ENCODE measurements at places on chromosomes 1 and 21.

DNA sequence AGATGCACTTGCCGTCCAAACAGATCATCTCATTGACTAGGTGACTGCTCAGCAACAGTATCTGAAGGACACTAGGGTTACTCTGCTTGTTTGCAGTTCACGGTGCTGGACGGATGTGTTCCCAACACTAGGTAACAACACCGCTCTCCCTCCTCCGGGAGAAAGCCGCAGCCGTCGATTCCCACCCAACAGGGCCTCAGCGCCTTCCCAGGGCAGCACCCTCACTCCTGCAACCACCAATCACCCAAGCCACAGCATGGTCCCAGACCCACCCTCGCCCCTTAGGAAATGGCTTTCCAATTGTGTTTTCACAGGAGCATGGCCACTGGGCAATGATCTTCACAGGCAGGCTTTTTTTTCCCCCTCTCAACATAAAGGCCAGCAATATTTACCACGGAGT is 779 bp downstream of the TLR5 start:
- no peak for DNase-seq

GRCh38 chr1:49016030-49016977 is 239.6 kb upstream of the BEND5 start:
- DNase-seq = no peak

- DNase-seq = no peak
Observed at GRCh38 chr21:33949516-33950430, 34.2 kb upstream of the ATP5PO start.

DNA sequence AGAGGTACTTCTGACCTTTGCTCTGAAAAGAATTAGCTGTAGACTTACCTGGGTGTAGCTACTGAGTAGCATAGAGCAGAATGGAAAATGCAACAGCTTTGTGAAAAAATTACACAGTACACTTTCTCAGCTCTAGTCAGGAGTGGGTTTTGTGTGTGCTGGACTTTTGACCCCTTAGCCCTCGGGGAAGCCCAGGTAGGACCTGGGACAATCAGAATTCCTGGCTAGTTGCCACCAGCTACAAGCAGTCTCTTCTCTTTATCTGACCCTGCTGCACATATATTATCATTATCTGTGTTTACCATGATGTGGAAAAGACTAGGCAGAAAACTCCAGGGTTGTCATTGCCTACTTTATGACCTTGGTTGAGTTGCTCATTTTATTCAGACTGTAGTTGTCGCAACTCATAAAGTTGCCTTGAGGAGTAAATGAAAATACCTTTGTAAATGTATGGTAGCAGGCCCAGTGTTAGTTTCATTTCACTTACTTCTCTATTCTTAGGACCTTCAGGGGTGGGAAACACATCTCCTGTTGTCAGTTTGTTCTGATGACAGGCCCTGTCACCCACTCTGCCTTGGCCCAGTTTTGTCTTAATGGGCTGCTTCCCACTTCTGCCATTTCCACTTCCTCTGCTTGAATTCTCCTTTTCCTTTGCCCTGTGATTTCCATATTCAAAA is 5.4 kb downstream of the NEK7 start:
- no peak for DNase-seq

DNA sequence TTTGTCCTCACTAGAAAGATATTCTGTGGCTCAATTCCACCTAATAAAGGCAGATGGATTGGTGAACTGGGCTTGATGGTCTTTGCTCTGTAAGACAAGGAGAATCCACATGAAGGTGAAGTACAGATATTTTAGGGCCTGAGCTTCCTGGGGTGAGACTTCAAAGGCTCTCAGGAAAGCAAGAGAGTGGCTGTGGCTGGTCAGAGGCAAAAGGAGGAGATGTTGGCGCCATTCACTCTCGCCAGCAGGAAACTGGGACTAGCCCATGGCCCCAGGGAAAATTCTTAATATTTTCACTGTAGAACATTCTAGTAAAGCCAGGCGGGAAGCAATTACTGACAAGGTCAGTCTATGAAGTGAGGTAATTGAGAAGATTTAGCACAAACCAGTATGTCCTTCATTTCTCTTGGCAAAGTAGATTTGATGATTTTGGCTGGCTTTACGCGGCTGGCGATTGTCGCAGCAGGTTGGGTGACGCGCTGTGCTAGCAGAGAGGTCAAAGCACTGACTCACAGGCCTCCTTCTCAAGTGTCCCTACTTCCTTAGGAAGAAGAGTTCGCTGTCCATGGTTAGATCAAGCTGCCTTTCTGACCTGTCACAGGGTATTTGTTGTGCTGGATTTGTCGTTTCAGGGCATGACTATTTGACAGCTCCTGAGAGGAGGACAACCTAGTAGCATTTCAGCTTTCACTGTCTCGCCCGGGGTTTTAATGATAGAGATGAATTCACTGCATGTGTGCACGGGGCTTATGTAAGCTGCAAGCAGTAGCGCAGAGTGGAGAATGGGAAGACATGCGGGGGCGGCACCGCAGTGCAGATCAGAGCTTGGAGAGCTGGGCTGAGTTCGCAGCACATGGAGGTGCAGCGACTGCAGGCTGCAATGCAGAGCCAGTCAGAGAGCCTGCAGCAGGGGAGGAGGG is 32.7 kb downstream of the XCL1 start:
- DNase-seq = no peak

DNA sequence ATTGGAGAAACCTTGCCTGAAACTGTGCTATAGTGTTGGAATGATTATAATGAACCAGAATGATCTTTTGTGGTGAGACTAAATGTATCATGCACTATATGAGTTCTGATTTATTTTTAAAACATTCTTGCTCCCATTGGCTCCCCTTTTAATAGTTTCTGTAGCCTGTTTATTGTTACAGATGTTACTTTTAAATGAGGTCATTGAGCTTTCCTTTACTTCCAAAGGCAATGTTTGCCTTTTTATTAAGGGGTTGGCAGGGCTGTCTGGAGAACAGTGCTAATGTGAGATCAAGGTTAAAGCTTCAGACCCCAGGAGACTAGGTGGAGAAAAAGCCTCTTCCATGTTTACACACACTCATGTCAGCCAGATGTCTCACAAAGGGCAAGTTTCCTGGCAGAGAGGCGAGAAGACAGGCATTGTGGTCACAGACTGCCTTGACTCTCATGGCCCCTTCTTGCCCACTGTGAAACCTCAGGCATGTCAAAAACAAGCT is 120.6 kb upstream of the RAVER2 start:
- DNase-seq = no peak

DNA sequence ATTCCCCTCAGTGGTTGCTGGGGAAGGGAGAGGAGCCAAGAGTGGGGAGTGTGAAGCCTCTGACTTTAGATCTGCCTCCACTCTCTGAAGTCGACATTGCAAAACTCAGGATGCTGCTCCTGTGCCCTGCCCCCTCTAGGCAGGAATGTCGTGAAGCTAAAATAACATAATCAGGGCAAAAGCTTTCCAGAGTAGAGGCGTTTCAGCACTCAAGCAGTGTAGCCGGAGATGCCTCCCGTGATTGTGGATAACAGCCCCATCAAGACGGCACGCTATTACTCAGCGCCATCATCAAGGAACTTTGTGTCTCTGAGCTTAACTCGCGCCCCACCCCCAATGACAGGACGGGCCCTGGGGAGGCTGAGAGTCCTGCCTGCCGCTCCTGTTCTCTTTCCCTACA is 60.0 kb downstream of the FBXO2 start:
- no peak for DNase-seq

DNA sequence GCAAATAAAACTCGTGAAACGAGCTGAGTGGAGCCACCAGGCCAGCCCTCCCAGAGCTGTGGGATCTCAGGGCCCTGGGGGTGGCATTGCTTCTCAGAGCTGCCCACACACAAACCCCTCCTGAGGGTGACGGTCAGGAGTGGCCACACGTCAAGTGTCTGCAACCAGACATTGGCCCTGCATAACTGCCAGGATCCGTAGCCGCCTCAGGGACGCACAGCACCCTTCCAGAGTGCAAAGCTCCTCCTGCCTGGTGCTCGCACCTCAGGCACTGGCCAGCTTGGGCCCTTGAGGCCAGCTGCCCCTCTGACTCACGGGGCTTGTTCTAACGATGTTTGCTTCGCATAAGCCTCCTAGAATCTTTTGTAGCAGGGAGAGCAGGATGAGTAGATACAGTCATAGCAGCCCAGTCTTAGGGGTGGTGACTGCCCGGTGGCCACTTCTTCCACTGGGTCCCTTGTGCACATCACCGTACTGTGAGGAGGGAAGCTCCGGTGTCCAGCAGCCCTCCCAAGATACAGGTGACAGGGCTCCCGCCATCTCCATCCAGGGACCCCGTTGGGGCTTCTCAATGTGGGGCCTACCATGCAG is 5.0 kb downstream of the WNT3A start:
- no peak for DNase-seq

GRCh38 chr1:232162001-232162400 is 467.9 kb downstream of the SIPA1L2 start:
- DNase-seq = no peak

- no peak for DNase-seq
Observed at GRCh38 chr1:107459204-107459904, 318.5 kb downstream of the NTNG1 start.

- DNase-seq = no peak
Observed at GRCh38 chr1:208059409-208060001, 148.6 kb upstream of the CD34 start.

GRCh38 chr1:7845761-7846160 is 7.1 kb downstream of the UTS2 start:
- DNase-seq = no peak

DNA sequence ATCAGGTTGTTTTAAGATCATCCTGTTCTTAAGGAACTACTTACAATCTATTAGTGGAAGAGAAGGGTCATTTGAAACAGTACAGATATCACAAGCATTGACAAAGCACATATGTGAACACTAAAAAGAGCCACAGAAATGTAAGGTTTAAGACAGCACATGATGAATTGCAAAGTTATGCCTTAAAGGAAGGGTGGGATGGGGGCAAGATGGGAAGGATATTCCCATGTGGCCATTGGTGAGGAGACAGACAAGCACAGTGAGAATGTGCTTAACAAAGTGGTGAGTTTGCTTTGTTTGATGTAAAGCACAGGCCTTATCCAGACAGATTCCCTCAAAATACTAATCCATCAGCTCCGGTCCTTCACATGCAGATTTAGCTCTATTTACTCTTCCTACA is 151.6 kb upstream of the IVNS1ABP start:
- no peak for DNase-seq

DNA sequence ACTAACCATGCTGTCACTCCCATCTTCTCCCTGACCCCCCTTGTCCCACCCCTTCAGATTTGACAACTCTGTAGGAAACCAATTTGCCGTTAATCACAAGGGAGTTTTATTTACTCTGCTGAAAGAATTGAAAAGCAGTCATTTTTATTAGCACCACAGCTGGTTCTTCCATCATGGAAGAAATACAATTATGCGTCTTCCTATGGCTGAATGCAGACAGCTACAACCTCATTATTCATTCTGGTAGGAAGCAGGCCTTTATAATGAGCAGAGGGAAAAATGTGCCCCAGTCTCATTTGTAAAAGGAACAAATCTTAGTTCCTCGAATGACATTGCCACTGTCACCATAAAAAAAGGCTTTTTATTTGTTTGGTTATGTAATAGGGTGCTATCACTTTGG is 35.2 kb downstream of the JUN start:
- DNase-seq = no peak

- DNase-seq = no peak
Observed at GRCh38 chr1:248897412-248898337, 8.4 kb upstream of the PGBD2 start.

GRCh38 chr21:33059380-33059841 is 10.5 kb upstream of the OLIG1 start:
- DNase-seq = no peak

DNA sequence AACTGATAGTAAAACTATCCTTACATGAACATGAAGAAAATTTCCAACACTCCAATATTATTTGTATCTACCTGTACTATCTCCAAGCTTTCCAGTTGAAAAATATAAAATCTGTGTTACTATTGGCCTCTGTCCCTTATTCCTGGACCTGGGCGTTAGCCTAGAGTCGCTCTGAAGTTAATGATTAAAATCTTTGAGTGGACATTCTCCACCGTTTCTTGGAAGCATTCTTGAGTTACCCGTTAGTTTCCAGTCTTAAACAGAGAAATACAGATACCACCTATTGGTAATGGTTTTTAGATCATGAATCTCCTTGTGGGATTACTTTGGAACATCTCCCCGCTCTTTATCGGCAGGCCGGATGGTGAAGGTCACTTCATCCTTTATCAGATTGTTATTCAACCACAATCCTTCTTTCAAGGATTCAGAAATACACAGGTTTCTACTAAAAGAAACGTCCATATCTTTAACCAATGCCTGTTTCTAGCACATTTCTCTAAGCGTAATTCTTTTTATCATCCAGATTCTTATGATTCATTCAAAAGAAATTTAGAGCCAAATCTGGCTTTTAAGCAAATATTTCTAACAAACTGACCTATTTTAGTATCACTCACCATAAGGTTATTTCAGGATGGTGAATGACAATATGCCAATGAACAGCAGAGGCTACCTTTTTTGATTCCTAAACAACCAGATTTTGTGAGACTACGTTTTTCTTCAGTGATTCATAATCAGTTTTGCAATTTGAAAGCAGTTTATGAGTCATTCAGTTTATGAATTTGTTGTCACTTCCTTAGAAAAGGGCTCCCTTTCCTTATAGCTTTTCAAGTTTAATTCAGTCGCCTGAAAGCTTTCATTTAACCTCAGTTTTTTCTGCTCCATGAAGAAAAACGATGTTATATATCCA is 70.2 kb upstream of the ERRFI1 start:
- DNase-seq = no peak

GRCh38 chr1:17451731-17452130 is 12.3 kb upstream of the RCC2 start:
- no peak for DNase-seq

DNA sequence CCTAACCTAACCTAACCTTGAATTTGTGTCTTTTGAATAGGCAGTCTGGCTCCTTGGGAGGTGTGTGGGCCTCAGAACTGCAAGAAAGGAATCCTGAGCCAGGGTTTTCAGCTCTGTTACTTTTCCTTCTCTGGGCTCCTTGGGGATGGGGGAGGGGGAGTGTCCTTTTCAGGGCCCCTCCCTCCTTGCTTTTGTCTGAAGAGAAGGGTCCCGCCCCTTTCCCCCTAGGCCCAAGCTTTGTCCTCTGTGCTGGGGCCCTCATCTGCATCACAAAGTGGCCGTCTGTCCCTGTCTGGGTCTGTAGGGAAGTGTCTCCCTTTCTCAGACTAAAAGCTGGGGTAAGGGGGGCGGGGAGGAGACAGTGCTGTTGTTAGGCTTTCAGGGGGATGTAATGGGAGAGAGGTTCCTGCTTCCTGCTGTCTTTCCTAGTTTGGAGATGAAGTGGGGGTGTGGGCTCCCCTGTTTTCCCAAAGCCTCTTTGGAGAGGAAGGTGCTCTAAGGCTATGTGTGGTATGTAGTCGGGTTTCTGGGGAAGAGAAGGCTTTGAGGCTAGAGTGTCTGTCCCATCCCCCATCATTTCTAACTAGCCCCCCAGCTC is 3.1 kb downstream of the AGO1 start:
- no peak for DNase-seq

DNA sequence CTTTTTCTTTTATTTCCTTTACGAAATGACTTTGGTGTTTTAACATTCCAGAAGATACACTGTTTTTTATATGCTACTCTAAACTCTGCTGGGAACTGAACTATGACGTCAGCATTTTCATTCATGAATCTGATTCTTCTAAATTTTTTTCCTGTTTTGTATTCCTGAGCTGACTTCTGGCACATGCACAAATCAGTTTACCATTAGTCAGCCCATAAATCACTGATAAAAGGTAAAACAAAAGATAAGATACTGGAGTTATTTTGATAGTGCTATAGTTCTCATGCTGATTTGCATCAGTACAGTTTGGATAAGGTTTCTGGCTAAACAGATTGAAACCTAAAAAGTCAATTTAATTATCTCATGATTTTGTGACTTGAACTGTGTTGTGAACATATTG is 10.4 kb downstream of the CAMTA1 start:
- no peak for DNase-seq

- DNase-seq = no peak
Observed at GRCh38 chr1:156258859-156259258, 11.0 kb upstream of the PAQR6 start.

GRCh38 chr1:119081267-119081666 is 59.2 kb downstream of the WARS2 start:
- no peak for DNase-seq

Data from stimulated activated CD4-positive, alpha-beta T cell treated with anti-CD3 and anti-CD28 coated beads, Interleukin-15, amount 100 ng/mL, for 1 hour (primary cell).